Left kidney (tissue), 8 donors: ENCODE measurements at places on chromosomes 12 and 14.

- no peak for DNase-seq
These were observed 183.0 kb upstream of the CAND1 start for GRCh38 chr12:67086116-67086515.

DNA sequence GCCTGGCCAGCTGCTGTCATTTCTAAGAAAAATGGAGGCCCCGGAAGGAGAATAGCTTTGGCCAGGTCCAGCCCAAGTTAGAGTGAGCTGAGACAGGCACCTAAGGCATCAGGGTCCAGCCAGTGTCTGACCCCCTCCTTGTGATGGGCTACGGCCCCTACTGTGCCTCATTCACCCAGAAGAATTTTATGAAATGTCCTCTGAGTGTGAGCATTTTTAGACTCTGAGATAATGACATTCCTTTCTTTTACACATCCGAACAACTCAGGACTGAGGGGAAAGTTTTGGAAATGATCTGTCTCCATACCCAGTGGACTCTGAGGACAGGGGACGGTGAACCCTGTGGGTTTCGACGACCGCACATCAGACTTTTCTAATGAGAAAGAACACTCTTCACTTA is 50.4 kb downstream of the SLC24A4 start:
- no peak for DNase-seq

GRCh38 chr14:94771906-94772490 is 2.1 kb upstream of the GSC start:
- no peak for DNase-seq

DNA sequence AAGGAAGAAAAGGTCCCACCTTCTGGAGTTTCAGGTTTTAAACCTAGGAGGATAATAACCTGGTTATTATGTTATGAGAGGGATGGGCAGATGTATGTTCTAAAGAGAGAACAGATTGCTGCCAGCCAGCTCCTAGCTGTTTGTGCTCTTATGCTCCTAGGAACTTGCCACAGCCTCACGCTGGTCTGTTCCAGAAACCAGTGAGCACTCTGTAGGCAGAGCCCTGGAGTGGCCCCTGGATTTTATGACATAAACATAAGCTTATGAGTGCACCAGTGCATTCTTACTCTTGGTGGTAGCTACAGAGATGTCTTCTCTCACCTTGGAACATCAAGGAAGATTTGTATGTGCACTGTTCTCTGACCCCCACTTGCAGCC is 27.7 kb downstream of the KLC1 start:
- no peak for DNase-seq

DNA sequence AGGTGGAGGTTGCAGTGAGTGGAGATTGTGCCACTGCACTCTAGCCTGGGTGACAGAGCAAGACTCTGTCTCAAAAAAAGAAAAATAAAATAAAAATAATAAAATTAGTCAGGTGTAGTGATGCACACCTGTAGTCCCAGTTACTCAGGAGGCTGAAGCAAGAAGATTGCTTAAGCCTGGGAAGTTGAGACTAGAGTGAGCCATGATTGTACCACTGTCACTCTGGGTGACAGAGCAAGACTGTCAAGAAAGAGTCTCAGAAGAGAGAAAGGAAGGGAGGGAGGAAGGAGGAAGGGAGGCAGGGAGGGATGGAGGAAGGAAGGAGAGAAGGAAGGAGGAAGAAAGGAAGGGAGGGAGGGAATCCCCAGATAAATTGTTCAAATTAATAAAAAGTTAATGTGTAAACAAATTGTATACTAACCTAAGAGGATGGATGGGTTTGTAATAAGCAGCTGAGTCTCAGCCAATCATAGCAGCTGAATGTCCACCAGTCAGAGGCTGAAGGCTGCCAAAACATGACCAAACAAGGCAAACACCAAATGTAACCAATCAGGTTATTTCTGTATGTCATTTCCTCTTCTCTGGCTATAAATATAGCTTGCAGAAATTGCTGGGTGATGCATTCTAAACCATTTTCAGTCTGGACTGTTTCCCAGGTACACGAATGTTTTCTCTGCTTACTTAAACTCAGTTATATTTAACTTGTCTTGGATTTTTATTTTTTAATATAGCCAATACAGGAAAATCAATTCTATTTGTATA is 6.1 kb upstream of the CDCA4 start:
- DNase-seq, result no peak
